ENCODE measurements at places on chromosomes 5 and 9. TPM values are rescaled to one million over a fixed set of nuclear protein-coding genes. Genes with fewer than 3 reads are reported as not detected.

JAKMIP2 gene
- 0.32 TPM for polyA plus RNA-seq

SPINK4 gene
- not detected for polyA plus RNA-seq

SEMA5A gene
- polyA plus RNA-seq, result 6.7 TPM

OR1Q1 gene
- not detected for polyA plus RNA-seq

PCDHB10 gene
- 1.00 TPM for polyA plus RNA-seq

TEK gene
- 10.2 TPM for polyA plus RNA-seq

NMUR2 gene
- 0.09 TPM for polyA plus RNA-seq

IL3 gene
- not detected for polyA plus RNA-seq

PCDHB6 gene
- polyA plus RNA-seq, result 0.34 TPM

ADRB2 gene
- 2.4 TPM for polyA plus RNA-seq

TNFSF15 gene
- polyA plus RNA-seq, result 0.02 TPM

MEIKIN gene
- 0.20 TPM for polyA plus RNA-seq

GPRIN1 gene
- 0.23 TPM for polyA plus RNA-seq

XRCC4 gene
- polyA plus RNA-seq, result 7.5 TPM

DUSP1 gene
- polyA plus RNA-seq, result 78.7 TPM

PCDHA1 gene
- polyA plus RNA-seq, result not detected

IL5 gene
- not detected for polyA plus RNA-seq
